RPMI7951 (cell line): ENCODE measurements at places on chromosomes 12 and 14. TPM values are rescaled to one million over a fixed set of nuclear protein-coding genes. Genes with fewer than 3 reads are reported as not detected.

DNA sequence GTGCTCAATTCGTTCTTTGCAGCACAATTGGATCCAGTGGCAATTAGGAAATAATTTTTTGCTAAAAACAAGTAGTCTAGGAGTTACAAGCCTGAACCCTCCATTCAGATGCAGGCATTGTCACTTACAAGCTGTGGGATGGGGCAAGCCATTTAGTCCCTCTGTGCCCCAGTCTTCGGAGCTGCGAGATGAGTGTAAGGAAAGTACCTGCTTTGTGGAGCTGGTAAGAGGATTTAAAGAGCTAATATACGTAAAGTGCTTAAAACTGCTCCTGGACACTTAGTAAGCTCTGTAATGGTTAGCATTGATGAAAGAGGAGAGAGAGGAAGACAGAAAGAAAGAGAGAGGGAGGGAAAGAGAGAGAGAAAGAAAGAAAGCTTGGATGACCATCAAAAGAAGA is 112.5 kb downstream of the LGMN start:
- DNase-seq = no peak

DNA sequence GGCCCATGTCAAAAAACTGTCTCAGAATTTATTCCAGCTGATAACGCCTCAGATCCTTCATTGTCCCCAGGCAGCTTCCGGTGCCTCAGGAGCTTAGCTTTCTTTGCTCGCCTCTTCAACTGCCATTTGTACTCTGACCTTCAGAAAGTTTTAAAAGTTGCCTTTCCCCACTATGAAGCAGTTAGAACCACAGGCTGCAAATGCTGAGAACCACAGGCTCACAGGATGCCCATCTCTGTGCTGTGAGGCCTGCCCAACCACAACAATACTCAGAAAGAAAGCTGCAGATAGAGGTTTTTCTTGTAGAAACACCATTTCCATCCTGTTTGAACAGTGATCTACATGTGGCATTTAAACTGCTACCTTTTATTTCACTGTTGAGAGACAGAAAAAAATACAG is 131.1 kb downstream of the PRKCH start:
- DNase-seq = no peak

- DNase-seq = peak; percentile 3
These were observed 115.9 kb downstream of the NTN4 start for GRCh38 chr12:95674631-95675030.

DNA sequence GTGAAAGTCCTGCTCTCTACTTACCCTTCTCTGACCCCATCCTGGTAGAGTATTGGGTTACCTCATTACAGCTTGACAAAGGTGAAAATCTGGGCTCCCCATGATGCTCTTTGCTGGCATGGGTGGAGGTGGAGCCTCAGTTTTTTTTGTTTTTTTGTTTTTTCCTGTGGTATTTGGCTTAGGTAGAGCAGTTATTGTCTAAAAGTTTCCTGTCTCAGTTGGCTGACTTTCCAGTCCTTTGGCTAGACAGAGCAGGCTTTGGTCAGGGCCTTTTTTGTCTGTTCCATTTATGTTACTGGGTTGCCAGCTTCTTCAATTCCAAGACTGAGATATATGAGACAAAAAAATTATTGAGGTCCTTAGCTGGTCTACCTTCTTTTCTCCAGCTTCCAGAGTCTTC is 163.4 kb downstream of the GALC start:
- DNase-seq = no peak

DNA sequence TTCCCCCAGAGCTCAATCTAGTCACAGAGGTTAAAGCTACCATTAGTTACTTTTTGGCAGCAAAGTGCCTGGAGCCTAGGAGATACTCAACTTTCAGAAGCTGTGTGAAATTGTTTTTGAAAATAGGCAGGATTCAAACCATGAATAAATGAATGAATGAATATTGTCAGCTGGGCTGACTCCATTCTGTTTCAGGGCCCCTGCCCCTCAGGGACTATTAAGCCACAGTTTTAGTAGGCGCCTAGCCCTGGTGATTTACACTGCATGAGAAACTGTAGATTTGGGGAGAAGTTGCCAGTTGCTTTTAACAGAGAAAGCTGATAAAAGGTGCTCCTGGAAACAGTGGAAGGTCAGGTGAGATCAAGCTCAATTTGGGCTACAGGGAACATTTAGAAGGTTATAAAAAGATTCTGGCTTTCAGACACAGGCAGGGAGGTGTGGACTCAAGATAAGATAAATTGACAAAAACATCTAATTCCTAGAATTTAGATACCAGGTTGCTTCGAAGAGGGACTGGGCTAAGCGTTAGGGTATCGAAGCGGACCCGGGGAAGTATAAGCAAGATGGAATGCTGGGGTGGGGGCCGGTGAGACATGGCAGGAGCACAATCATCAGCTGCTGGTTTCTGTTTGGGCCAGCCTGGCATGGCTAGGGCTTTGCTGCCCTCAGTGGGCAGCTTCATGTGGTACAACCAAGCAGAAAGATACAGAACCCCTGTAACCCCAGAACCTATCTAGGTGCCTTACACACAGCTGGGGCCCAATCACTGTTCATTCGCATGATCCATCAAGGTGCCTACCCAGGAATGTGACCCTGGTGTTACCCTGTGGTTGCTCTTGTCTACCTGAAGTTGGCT is 14.9 kb upstream of the CELA1 start:
- DNase-seq = no peak

DNA sequence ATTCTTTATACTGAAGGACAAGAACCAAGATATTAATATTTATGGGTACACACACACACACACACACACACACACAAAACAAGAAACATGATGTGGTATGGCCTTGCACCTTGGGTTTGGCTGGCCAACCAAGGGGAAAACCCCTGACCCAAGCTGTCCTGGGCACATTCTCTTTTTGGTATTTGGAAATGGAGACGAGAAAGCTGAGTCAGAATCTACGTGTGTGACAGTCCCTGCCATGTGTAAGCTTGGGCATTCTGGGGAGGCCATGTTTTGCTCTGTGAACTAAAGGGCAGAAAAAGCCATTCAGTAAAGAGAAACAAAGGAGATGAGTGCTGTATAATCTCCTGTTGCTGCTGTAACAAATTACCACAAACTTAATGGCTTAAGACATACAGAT is 35.6 kb downstream of the PTGER2 start:
- peak; percentile 58 for DNase-seq

DNA sequence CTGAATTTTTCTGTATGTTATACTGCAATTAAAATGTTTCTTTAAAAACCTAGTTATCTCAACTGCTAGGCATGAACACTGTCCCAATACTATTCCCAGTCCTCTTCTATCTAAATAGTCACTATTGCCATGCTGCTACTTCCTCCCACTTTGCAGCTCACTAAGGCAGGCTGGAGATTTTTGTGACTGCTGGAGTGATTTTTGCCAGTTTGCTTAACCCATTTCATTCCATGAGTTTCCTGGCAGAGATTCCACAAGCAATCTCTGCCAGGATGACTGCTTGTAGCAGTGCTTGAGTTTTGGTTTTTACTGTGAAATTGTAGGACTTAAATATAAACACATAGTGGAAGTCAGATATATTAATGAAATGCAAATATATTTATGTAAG is 80.8 kb downstream of the BHLHE41 start:
- DNase-seq = peak; percentile 15

DNA sequence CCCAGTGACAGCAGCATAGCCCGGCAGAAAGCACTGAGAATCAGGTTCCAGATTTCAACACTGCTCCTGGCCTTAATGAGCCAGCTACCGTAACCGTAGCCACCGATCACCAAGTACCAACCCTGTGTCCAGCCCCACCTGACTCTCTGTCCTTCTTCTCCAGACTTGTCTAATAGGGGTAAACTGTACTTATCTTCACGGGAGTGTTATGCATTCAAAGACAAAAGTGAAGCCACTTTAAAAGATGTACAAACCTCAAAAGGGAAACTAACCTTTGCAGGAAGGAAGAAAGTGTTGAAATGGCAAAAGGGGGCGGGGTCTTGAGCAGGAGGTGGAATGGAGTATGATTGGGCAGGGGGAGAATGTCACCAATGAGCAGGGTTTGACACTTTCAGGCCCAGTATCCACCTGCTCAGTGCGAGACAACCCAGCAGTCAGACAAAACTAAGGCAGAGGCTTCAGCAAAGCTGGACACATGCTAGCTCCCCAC is 226.1 kb downstream of the CHST11 start:
- no peak for DNase-seq

GRCh38 chr14:54216827-54217226 is 180.0 kb upstream of the CDKN3 start:
- DNase-seq = no peak

PPP1R36 gene
- 0.48 and 0.78 TPM in 2 replicates for total RNA-seq

PRB2 gene
- total RNA-seq = not detected in 2 replicates

TTC9 gene
- total RNA-seq = 0.10 TPM in 1 of 2 replicates, not detected in the other

VCPKMT gene
- total RNA-seq = 9.5 and 10.0 TPM in 2 replicates

ATXN3 gene
- 21.4 and 26.0 TPM in 2 replicates for total RNA-seq
